ENCODE measurements at places on chromosomes 16 and 17.
A peak's percentile ranks its signal among the peaks of the same experiment; 100 is the strongest.

DNA sequence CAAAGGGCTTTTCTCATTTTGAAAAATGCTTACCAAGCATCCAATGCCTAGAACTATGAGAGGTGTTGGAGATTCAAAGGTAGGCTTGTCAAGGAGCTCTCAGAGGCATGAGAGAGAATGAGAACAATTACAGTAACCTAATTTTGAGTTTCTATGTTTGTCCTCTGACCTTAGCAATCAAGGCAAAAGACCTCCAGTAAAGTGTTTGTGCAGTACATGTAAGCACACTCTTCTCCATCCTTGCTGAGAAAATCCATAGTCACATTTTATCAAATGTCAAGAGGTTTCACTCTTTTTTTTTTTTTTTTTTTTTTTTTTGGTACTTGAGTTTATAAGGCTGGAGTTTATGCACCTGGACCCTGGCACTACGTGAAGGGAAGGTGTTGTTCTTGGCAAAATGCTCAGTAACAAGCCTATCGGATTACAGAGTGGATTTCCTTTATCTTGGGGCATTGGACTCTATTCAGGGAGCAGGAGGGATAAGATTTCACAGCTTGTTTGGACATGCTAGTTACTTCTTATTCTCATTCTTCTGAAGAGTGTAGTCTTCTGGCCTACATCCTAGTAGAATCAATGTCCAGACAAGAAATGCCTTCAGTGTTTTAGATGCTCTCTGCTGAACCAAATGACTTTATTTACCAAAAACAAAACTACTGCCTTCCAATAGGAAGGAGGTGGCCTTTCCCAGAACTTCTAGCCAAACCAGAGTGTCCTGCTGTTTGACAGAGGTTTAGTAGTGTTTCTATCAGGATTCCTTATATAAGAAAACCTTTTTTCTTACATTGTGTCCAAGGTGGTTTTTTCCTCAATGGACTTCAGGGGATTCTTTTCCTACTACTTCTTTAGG is 21.9 kb downstream of the KCNJ2 start:
- DNase-seq, result no peak

GRCh38 chr16:57536306-57537193 is at the start of gene CCDC102A:
Gene CCDC102A, minus strand, starts transcription at chr16:57536571. Its CDS starts 7,394 bp downstream, at chr16:57529177.
- DNase-seq, result peak; percentile 50

DNA sequence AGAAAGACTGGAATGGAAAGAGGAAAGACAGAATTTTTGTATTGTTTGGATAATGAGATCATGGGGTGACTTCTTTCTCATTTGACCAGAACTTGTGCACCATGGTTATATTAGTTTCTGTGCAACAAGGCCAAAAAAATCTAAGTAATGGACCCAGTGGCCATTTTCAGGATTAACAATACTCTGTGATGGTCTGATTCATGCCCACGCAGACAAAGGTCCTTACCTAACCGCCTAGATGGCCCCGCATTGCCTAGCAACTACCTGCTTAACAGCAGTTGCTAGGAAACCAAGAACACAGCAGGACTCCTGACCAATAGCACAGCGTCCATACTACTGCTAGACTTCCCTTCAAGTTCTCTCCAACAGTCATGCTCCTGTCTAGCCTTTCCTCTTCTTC is 22.4 kb downstream of the MIS12 start:
- no peak for DNase-seq

- no peak for DNase-seq
Measured at GRCh38 chr17:58390884-58391283, 26.4 kb downstream of the RNF43 start.

DNA sequence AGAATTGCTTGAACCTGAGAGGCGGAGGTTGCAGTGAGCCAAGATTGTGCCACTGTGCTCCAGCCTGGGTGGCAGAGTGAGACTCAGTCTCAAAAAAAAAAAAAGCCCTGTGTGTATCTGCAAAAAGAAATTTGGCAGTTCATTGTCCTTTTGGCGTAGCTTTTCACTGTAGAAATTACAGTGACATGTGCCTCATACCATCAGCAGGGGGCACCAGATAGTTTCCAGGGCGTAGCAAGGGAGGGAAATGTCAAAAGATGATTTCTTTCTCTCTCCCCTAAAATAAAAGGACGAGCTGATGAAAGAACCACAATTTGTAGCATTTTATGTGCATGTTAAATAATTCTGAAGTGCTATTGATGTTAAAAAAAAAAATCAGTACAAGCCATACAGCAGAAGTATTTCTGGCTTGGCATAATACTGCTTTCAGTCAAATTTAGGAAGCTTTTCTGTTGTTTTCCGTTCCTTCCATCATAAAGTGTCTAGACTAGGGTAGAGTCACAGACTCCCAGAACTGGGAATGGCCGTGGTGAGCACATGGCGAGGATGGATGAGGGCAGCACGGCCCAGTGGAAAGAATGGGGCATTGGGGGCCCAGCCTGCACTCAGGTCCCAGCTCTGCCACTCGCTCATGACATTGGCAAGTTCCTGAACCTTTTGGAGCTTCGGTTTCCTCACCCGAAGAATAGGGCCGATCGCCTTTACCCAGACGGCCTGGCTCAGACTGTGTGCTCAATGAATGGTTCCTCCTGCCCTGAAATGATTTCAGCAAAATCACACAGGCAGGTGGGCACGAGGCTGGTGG is 59.8 kb upstream of the RPH3AL start:
- DNase-seq, result no peak

- no peak for DNase-seq
Measured at GRCh38 chr16:26791169-26791568, 275.6 kb upstream of the C16orf82 start.

DNA sequence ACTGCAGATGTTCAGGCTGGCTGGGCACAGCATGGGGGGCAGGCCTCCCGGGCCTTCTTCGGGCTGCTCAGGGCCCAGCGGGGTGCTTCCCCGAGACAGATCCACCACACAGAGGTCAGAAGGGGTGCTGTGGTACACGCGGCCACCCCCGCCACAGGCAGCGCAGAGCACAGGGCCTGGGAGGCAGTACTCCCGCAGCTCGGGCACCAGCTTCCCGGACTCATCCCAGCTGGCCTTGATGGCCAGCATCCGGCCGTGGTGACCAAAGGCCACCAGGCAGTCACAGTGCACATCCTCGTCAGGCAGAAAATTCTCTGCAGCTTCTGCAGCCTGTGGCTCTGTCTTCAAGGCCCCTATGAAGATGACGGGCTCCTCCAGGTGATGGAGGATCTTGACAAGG is 1.9 kb downstream of the FAAP100 start:
- peak; percentile 38 for DNase-seq

Data from right cardiac atrium (tissue), 5 donors.